ENCODE measurements at places on chromosomes 3 and 15.

DNA sequence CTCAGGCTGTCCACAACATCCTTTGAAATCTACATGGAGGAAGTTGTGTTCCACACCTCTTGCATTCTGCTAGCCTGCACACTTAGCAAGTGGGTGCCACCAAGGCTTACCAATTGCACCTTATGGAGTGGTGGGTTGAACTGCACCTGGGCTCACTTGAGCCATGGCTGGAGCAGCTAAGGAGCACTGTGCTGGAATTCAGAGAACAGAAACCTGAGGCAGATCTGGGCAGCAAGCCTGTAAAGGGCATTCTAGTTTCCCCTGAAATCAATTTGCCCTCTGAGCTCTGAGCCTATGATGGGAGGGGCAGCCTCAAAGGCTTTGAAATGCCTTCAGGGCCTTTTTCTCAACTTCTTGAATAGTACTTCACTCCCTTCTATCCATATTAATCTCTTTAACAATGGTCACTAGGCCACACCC, 18.0 kb downstream of the BTLA start:
- DNase-seq = no peak

DNA sequence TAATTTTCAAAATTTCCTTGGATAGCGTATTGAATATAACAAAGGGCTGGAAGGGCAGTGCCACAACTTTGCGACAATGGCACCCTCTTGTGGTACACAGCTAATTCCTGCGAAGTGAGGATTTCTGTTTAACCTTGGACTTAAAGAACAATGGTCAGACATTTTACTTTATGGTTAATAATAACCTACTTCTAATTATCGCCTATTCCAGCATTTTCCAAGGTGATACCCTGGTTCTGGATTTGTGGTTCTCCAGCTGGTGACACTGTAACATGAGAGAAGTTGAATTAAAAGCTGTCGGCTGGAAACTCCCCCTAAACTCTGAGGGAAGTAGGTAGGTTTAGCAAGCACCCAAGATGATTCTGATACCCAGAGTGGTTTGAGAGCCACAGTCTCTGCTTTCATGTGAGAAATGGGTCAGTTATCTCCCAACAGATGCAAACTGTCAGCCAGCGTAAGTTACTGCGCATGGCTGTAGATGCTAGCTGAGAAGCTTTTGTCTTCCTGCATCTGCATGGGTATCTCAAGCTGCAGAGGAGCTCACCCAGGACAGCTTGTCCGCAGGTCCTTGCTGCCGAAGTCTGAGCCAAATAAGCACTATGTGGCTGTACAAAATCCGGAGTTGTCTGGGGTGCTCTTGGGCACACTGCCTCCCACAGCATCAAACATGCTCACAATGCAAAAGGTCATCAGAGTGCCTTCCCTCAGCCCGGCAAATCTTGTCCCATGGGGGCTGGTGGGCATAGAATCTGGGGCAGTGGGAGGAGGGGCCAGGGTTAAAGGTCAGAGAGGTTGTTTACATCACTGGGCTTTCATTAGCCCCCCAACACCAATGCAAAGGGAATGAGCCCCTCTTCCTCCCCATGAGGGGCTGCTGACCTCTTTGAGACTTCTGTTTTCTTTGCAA, 6.6 kb upstream of the CHSY1 start:
- peak; percentile 61 for DNase-seq

DNA sequence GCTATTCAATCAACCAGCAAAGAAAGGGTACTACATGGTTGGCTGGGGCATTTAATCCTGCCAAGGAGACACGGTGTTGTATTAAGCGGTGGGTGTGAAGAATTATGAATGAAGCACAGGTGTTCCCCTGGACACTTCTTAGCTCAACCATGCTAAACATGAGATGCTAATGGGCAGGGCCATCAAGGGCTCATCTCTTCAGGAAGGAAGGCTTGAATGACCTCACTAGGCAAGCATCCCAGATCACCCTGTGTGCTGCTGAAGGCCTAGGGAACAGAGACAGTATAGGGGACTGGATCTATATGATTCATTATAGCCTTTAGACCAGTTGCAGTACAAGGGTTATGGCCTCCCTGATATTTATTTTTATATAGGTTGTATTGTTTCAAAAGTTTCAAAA, 221.3 kb upstream of the SLCO3A1 start:
- DNase-seq = no peak

DNA sequence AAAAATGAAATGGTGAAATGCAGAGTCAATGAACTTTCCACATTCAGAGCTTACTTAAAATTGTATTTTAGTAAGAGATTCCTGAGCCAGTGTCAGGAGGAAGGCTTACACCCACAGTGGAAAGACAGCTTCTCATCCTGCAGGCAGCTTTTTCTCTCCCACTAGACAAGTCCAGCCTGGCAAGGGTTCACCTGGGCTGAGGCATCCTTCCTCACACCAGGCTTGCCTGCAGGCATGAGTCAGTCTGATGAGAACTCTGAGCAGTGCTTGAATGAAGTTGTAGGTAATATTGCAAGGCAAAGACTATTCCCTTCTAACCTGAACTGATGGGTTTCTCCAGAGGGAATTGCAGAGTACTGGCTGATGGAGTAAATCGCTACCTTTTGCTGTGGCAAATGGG, 3.1 kb downstream of the CCR4 start:
- no peak for DNase-seq

- no peak for DNase-seq
These were observed 964.7 kb downstream of the TUSC7 start for GRCh38 chr3:117674321-117674720.

- no peak for DNase-seq
These were observed 47.8 kb downstream of the CTXND1 start for GRCh38 chr15:80204231-80204630.

DNA sequence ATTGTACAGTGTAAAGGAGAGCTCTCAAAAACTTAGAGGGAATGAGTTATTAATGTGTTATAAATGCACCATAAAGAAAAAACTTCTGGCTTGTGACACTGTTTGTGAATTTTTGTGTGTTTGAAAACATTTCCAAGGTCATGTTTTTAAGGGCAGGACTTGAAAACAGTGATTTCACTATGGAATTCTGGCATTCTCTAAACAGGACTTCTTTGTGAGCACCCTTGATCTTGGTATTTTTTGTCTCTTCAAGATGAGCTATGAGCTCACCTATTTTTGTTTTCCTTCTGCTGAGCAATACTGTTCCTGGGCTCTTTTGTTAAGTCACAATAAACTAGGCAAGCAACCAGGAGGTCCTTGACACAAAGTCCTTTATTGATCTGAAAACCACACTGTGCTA, 284.4 kb downstream of the RBMS3 start:
- DNase-seq = no peak
